ENCODE measurements at places on chromosomes 2 and 18.

DNA sequence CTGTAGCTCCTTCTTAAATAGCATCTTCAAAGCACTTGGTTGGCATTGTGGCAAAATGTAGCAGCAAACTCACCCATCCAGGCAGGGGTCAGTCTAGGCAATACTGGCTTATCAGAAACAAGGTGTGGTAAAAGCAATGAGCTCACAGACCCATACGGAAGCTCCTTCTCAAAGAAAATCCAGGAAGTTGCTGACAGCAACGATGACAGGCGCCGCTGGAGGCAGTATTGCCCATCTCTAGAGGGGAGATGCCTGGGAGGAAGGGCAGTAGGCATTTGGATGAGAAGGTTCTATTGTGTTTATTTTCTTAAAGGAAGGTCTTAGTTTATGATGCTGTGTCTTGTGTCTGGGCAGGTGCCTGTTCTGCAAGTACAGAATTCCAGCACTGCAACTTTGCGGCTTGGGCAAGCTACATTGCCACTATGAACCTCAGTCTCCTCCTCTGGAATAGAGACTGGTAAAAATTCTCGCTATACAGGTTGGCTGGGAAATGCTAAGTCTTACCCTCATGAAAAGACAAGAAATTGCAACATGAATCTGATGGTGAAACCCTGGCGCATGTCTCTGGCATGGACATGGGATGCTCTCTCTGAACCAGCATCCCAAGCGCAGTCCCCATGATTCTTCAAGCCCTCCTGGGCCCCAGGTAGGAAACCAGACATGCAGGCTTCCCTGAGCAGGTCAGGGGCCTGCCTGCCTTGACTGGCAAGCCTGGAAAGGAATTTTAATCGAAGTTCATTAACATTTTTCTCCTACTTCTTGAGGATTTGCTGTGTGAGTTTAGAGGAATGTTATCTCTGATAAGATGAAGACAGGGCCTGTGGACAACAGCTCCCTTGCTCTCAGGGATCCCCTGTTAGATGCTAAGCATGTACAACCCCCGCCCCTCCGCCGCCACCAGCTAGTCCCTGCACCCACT lies 156.0 kb downstream of the TFCP2L1 start:
- no peak for DNase-seq

DNA sequence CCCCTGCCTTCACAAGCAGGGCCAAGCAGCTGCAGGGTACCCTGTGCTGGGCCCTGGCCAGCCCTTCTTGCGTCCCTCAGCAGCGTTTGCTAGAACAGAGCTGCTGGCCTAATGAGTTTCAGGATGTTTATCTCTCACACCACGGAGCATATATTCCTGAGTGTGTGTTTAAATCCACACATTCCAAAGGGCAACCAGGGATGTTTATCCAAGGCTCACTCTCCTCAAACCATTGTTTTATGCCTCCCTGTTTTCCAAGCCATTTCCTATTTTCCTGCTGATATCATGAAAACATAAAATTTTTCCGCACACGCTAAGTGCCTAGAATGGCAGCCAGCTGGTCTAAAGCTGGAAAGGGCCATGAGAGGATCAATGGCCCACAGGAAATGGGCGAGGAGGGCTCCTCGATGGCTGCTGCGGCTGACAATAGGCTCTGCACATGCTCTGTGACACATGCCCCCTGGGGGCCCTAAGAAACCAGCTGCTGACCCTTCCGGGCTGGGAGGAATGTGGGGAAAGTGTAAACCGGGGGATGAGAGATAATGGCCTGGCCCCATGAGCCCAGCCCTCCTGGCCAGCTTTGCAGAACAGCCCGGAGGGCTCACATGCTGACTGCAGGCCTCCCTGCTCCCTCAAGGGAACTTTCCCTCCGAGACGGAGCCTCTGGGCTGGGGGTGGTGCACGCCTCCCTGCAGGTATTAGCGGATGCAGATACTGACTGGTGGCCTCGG lies 194.0 kb downstream of the NDUFA10 start:
- no peak for DNase-seq

DNA sequence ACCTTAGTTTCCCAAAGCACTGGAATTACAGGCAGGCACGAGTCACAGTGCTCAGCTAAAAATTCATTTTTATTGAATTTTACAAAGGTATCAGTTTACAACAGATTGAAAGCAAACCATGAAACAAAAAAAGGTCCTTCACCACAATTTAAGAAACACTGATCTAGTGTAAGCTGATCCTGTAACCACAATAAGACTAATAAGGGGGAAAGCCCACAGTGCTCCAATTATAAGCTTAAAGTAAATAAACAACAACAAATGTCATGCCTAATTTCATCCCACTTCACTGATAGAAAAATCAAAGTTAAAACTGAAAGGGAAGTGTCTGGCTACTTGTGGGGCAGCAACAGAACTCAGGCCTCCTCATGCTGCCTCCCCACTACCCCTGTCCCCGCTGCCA lies 49.2 kb downstream of the ICA1L start:
- DNase-seq, result no peak

GRCh38 chr18:24014986-24015638 lies 558 bp downstream of the TTC39C start:
- no peak for DNase-seq

DNA sequence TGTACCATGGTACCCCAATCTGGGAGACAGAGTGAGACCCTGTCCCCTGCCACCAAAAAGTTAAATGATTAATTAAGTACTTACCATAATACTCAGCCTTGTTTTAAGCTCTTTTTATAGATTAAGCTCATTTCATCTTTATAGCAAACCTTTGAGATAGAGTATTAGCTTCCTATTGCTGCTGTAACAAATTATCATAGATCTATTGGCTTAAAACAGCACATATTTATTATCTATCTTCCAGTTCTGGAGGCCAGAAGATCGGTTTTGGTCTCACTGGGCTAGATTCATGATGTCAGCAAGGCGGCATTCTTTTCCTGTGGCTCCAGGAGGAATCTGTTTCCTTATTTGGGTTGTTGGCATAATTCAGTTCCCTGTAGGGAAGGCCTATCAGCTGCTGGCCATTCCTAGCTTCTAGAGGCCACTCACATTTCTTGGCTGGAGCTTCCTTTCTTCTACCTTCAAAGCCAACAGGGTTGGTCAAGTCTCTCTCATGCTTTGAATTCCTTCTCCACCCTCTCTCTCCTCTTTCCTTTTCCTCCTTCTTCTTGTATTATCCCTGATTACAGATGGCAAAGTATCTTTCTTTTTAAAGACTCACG lies 13.7 kb upstream of the GREB1 start:
- DNase-seq, result no peak

GRCh38 chr2:32949260-32949659 lies 2.5 kb downstream of the LTBP1 start:
- DNase-seq, result no peak

GRCh38 chr2:155021618-155022017 lies 323.1 kb downstream of the KCNJ3 start:
- DNase-seq, result no peak

DNA sequence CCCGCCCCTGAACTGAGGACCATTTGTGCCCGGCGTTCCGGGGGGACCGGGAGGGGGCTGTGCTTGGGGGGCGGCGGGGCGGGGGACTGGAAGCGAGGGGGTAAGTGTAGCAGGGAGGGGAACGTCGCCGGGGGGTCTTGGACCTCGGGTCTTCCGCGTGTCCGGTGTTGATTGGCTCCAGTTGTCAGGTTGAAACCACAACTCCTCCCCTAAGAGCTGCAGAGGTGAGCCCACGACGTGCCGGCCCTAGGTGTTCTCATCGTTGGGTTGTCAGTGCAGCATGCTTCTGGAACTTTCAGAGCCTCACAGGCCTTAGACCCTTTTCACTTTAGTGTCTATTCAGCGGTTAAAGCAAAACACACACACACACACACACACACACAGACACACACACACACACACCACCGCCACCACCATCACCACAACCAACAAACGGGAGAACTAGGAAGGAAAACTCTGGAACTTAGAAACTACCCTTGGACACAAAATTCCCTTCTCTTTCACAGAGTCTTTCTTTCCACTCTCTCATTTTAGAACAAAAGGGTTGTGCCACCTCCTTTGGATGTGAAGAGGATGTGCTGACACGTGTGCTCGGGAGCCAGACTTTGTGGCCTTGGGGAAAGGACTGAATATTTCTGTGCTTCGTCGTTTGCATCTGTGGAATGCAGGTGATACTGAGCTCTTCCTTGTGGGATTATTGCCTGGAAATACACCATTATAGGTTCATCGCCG lies 6.7 kb upstream of the DLX2 start:
- DNase-seq, result no peak

DNA sequence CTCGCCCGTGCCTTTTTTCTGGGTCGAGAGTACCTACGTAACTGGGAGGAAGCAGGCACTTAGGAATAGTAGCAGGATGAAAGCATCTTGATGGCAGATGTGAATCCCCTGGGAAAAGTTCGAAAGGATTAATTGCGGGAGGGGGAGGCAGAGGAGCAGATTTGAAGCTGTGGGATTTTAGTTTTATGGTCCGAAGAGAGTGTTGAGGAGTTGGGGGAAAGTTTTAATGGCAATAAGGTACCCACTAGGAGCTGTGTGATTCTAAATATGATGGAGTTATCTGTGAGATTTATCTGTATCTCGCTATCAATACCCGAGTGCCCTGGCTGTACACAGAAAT lies 1.1 kb downstream of the AGFG1 start:
- DNase-seq, result no peak

GRCh38 chr18:58492891-58493469 lies 135.9 kb downstream of the ALPK2 start:
- no peak for DNase-seq

- no peak for DNase-seq
These were observed 129.5 kb upstream of the PELI1 start for GRCh38 chr2:64273524-64274398.

DNA sequence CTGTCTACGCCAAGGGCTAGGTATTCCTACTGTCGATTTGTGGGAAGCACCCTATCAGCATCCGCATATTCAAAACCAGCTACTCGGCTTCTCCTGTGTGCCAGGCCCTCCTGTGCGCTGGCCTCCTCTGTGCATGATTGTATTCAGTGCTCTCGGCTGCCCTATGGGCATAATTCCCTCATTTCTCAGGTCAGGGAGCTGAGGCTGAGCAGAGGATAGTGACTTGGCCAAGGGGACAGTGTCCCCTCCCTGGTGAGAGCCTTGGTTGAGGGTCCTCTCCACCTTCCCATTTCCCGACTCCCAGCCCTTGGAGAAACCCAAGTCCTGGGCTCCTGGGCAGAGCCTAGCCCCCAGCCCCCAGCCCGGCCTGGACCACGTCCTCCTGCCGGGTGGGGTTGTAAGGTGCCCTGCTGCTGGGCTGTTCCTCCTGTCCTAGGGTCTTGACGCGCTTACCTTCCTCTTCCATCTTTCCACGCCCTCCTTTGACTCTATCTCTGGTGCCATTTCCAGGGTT lies 6.3 kb upstream of the HS6ST1 start:
- no peak for DNase-seq

GRCh38 chr18:2715990-2716389 lies 60.5 kb downstream of the SMCHD1 start:
- DNase-seq, result no peak

DNA sequence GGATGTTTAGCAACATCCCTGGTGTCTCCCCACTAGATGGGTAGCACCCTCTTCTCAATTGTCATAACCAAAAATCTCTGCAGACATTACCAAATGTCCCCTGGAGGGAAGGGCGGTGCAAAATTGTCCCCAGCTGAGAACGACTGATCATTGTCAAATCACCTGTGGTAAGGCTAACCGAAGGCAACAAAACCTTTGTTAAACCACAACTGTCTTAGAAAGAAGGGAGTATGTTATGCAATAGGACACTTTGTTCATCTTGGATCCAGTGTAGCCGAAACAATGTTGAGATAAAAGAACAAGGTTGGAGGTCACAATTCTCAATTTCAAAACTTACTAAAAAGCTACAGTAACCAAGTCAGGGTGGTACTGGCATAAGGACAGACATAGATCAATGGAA lies 50.3 kb upstream of the ST3GAL5 start:
- no peak for DNase-seq

GRCh38 chr2:65129286-65129825 lies 550 bp downstream of the RAB1A start:
- DNase-seq, result no peak

DNA sequence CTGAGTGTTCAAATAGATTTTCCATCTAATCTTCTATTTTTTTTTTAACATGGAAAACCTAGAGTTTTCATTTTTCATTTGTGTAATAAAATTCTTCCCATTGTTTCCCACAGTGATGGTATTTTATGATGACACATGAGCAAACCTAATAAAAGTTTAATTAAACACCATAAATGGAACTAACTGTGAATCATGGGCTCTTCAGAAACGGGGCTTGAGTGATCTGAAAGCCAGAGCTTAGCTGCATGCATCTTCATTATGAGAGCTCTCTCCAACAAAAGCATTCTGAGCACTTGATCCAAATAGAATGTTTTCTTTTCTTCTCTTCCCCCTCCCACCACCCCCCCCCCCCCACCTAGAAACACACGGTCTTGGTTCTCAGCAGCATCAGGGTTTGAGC lies 82.1 kb upstream of the REV1 start:
- DNase-seq, result no peak

DNA sequence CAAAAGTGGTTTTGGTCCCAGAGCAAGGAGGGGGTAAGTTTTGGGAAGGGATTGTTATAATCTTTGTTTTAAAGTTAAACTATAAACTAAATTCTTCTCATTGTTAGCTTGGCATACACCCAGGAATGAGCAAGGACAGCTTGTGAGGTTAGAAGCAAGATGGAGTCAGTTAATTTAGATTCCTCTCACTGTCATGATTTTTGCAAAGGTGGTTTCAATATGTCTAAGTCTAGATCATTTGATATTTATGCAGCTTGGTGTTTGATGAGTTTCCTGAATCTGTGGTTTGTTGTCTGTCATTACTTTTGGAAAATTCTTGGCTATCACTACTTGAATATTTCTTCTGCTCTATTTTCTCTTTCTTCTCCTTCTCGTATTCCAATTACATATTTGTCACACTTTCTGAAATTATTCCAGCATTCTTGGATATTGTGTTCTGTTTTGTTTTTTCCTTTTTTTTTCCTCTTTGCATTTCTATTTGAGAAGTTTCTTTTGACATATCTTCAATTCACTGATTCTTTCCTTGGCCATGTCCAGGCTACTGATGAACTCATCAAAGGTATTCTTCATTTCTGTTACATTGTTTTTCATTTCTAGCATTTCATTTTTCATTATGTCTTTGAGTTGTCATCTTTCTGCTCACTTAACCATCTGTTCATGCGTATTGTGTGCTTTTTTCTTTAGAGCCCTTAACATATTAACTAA lies 5.1 kb downstream of the SP140 start:
- DNase-seq, result no peak

- DNase-seq, result no peak
These were observed 71.9 kb upstream of the CCDC68 start for GRCh38 chr18:55031164-55031563.

DNA sequence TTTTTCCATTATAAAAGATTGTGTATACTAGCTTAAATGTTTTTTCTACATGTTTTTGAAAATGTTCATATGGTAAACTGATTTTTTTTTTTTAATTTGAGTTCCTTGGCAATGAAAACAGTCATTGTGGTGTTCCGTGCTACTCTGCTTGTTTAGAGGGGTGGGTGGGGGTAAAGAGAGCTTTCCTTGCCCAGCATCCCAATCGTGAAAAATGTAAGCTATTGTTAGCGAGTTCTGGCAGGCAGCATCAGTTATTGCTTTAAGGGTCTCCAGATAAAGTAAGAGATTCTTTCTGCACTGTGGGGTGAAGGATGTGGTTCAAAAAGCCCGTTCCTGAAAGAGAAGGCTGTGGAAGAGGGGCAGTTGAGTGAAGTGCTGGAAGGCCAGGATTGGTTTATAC lies 118.4 kb downstream of the TANC1 start:
- no peak for DNase-seq

GRCh38 chr2:152097290-152097800 lies 1.5 kb downstream of the CACNB4 start:
- no peak for DNase-seq

Data from stimulated activated CD8-positive, alpha-beta memory T cell treated with anti-CD3 and anti-CD28 coated beads, Interleukin-7, amount 100 ng/mL, for 1 hour (primary cell).